Foreskin keratinocyte (primary cell): ENCODE measurements at places on chromosomes 2 and 18. TPM values are rescaled to one million over a fixed set of nuclear protein-coding genes. Genes with fewer than 3 reads are reported as not detected.

TUBA4B gene
- not detected in 2 replicates for total RNA-seq

SULT1C4 gene
- not detected in 2 replicates for total RNA-seq

SIGLEC15 gene
- 0.18 and 0.20 TPM in 2 replicates for total RNA-seq

CCDC85A gene
- total RNA-seq: 0.03 and 0.04 TPM in 2 replicates

TBR1 gene
- not detected in 2 replicates for total RNA-seq

ADAM23 gene
- 0.28 and 0.31 TPM in 2 replicates for total RNA-seq

C1GALT1C1L gene
- 0.11 TPM in 1 of 2 replicates, not detected in the other for total RNA-seq

GULP1 gene
- total RNA-seq: 7.7 and 11.3 TPM in 2 replicates

SLC4A3 gene
- total RNA-seq: 14.4 and 17.1 TPM in 2 replicates
